ENCODE measurements at places on chromosomes 12 and 14.

- no peak for DNase-seq
Observed at GRCh38 chr12:82216475-82216874, 141.7 kb downstream of the CCDC59 start.

- no peak for DNase-seq
Observed at GRCh38 chr12:47877081-47877480, 27.7 kb downstream of the VDR start.

- no peak for DNase-seq
Observed at GRCh38 chr12:102629262-102629888, 149.0 kb upstream of the IGF1 start.

- DNase-seq, result no peak
Observed at GRCh38 chr12:92493816-92494215, 209.0 kb upstream of the PLEKHG7 start.

DNA sequence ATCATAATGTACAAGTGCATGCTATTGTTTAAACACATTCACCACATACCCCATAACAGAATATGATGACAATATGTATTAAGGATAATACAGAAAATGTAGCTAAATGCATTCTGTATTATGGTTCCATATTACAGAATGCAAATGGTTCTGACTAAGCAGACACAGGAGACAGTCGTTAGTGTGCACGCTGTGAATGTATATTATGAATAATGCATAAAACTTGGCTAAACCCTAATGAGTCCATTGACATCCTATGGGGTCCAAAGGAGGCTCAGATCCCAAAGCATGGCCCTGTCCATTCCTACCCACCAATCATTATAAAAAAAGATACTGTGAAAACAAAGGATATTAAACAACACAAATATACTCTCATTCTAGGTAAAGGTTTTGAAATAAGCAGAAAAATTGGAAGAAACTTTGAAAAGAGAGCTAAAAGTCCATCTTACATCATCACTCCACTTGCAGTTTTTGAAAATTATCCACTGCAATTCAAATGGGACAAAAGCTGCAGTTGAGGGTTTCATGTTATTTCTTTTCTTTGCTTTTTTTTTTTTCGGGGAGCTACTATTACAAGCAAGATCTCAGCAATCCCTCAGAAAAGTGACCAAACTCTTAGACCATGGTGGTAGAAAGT is 415.1 kb downstream of the BCAT1 start:
- DNase-seq, result no peak

DNA sequence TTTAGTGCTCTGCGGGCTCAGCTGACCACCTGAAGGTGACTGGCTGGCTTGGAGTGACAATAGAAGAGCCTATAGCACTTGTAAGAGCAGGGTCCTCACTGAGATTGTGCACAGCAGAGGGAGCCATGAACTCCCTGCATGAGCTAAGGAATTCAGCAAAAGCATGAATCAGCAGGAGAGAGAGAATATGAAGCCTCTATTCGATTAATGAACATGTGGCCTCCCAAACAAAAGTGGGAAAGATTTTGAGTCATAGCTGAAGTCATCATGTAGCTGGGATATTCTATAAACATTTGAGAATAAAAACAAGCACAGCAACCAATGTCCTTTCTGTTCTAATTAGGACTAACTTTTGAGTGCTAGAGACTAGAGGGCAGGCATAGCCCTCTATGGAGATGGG is 626.6 kb downstream of the DIO2 start:
- DNase-seq, result no peak

- no peak for DNase-seq
Observed at GRCh38 chr12:88266806-88267360, 124.8 kb downstream of the TMTC3 start.

- DNase-seq, result no peak
Observed at GRCh38 chr12:87290505-87290904, 738.7 kb downstream of the C12orf50 start.

DNA sequence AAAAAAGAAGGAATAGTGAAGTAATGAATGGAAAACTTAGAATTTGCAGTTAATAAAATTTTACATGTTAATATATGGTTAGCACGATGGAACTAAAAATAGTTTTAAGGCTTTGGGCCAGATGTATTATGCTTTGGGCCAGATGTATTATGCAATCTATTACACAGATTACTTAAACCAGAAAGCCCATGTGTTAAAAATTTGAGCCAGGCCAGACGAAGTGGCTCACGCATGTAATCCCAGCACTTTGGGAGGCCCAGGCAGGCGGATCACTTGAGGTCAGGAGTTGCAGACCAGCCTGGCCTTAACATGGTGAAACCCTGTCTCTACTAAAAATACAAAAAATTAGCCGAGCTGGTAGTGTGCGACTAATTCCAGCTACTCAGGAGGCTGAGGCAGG is 17.2 kb downstream of the IFT81 start:
- DNase-seq, result no peak

DNA sequence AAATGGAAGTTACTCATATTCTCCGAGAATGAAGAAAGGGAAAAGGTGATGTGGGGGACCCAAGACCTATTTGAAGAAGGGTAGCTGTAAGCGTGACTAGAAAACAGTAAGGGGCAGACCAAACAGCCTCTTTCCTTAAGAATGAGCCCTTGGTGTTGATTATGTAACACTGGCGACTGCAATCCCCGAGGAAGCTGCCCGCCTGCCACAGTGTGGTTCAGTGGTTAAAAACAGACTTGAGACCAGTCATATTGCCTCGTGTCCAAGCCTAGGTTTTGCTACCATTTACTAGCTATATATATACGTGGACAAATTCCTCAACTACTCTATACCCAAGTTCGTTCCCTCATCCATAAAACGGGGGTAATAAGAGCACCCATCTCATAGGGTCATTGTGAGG is 49.1 kb downstream of the SSPN start:
- no peak for DNase-seq

DNA sequence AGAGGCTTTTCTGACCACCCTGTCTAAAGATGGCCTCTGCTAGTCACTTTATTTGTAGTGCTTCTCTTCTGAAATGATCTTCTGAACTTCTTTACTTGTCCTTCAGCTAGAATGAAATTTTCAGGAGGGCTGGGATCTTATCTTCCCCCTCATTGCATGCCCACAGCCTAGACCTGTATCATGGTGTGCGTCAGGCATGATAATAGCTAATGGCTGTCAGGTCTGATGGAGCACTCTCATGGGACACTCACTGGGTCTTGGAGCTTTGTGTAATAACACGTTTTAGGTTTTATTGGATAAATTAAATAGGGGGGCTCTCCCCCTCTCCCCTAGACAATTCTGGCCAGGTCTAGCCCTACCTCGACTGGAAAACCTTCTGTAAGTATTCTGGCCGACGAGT is 97.1 kb upstream of the NRXN3 start:
- DNase-seq, result no peak

All from activated T-cell treated with anti-CD3 and anti-CD28 coated beads for 4 hours (primary cell).